Pancreas (tissue), 10 donors: ENCODE measurements at places on chromosomes 12 and 14. TPM values are rescaled to one million over a fixed set of nuclear protein-coding genes. Genes with fewer than 3 reads are reported as not detected.

DNA sequence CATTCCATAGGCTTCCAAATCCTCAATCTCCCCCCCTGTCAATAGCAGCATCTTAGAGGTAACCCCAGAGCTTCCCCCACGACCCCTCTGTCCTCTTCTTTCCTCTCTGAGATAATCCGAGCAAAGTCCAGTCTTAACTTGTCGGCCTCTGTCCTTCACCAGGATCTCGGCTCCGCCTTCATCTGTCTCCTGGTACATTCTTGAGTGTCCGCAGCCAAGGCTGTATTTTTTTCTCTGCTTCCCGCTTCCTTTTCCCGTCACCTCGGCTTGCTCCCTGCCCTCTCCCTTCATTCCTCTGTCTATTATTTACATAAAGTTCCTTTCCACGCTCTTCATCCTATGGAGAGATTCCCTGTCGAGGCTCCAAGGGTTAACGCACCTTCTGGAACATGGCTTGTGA is 153.9 kb upstream of the GSC start:
- no peak for DNase-seq

DNA sequence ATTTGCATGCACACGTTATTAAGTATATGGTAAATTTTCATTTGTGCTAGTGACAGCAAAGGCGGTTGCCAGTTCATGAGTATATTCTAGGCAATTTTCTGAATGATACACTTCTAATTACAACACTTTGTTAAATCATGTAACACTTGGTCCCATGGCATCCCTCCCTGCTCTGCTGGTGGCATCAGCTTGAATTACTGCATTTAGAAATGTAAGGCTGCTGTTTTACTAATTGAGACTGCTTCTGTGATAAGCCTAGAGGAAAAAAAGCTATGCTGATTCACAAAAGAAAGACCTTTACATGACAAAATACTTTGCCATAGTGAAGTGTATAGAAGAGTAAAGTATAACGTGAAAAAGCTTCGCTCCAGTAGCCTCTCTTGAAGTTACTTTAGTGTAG is 636.1 kb downstream of the KCNH5 start:
- no peak for DNase-seq

DNA sequence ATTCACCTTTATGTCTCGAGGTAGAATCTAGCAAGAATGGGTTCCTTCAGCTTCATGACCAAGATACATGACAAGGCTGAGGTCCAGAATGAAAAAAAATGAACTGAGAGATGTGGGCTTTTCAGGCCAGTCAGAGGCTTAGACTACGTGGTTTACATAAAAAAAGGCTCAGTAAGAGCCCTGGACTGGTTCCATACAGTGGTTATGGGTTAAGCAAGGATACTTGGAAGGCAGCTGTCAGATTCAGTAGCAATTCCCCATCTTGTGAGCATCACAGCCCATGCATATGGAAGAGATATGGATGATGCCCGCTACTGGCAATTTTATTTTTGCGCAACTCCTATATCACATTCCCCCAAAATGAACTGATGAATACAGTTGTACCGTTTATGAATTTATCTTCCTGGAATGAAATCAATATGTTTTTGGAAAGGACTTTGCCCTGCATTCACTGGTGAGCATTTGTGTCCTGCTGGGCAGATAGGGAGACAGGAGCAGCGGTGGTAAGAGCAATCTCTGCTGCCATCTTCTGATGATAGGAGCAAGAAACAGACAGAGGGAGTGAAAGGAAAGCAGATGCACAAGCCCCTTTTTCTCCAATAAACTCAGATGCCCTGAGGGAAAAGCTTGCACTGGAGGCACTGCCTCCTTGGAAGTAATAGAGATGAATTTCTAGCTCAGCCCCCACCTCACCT is 280.4 kb downstream of the GALC start:
- DNase-seq: no peak

Gene KRT6C
- not detected for total RNA-seq

DNA sequence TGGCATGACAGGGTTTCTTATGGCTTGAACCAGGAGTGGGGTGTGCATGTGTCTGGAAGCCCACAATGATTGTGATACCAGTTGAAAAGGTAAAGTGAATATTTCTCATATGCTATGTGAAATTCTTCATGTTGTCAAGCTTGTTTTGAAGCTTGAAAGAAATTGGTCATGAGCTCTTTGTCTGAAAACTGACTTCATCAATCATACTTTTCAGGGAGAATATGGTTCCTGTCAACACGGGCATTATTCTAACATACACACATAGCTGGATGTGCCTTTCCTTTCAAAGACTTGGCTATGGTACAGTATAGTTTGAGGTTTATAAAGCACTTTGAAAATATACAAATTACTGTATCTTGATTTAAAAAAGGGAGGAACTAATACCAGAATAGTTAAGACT is 158.8 kb downstream of the KCNH5 start:
- no peak for DNase-seq

DNA sequence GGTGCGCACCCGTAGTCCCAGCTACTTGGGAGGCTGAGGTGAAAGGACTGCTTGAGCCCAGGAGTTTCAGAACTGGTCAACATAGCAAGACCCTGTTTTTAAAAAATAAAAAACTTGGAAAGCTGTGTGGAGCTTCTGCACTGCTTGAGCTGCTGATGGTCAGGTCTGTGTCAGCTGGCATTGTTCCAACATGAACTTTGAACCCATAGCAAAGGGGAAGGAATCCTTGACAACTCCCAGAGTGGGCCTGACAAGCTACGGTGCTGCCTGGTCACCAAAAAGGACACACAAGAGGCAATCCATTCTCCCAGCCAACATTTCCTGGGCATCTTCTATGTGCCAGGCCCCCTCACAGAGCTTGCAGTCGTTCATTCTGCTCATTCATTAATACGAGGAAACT is 16.4 kb upstream of the LTBP2 start:
- no peak for DNase-seq

DNA sequence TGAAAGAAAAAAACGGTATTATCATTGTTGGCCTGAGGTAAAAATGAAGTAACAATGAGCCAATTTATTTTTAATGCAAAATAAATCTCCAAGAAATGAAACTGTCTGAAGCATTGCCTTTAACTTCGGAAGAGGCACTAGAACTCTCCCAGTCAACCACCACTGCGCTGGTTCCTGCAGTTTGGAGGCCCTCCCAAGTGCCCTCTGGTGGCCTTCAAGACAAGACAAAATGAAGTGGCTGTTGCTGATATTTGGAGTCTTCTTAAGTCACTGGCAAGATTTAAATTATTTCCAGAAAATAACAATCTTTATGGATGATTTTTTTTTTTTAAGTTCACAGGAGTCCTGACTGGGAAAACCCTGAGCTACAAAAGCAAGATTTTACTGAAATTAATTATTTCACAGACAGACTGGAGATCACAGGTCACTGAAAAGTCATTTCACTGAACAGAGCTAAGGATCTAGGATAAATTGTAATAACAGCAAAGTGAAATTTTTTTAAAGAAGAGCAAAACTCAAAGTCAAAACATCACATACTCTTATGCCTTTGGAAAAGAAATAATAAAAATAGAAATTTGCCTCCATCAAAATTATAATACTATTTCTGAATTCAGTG is 58.2 kb downstream of the DICER1 start:
- no peak for DNase-seq
